ENCODE measurements at places on chromosomes 12 and 14.

DNA sequence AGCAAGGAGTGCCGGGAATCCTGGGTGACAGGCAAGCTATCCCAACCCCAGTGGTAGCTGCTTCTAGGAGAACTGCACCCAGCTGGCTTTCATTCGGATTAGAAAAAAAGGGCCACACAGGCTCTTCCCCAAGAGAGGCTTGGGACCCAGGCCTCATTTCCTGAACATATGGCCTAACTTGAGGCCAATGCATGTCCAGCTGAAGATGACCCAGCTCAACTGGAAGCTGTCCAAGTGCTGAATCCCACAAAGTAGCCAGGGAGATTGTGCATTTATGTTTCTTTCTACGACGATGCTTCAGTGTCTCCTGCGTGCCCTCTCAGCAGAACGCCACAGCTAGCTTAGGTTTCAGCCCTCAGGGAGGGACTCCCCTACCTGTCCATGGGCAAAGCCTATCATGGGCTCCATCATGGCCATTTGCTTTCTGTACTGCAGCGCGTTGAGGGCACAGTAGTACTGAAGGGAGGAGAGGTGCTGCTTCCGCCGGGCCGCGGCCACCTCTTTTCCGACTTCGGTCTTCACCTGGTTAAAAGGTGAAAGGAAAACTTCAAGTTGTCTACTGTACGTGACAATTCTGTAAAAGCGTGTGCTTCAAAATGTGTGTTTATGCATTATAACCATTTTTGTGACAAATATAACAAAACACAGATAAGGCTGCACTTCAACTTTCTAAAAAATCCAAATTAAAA lies 29.1 kb downstream of the APPL2 start:
- DNase-seq: no peak

- no peak for DNase-seq
Measured at GRCh38 chr12:91017511-91018263, 12.9 kb upstream of the EPYC start.

- DNase-seq: no peak
Measured at GRCh38 chr12:50924131-50924438, 28.3 kb upstream of the HIGD1C start.

DNA sequence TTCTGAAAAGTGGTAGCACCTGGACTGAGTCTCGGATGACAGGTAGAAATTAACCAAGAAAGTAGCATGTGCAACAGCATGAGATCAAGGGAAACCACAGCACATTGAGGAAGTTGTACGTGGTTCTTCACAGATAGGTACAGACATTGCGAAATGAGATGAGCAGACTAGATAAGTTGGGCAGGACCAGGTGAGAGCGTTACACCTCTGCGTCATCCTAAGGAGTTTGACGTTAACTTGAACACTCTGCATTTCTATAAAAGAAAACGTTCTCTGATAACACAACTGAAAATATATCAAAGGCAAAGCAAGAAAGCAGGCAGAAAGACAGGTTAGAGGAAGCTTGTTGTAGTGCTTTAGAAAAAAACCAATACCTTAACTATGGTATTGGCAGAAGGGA lies 98.5 kb upstream of the RASSF8 start:
- no peak for DNase-seq

DNA sequence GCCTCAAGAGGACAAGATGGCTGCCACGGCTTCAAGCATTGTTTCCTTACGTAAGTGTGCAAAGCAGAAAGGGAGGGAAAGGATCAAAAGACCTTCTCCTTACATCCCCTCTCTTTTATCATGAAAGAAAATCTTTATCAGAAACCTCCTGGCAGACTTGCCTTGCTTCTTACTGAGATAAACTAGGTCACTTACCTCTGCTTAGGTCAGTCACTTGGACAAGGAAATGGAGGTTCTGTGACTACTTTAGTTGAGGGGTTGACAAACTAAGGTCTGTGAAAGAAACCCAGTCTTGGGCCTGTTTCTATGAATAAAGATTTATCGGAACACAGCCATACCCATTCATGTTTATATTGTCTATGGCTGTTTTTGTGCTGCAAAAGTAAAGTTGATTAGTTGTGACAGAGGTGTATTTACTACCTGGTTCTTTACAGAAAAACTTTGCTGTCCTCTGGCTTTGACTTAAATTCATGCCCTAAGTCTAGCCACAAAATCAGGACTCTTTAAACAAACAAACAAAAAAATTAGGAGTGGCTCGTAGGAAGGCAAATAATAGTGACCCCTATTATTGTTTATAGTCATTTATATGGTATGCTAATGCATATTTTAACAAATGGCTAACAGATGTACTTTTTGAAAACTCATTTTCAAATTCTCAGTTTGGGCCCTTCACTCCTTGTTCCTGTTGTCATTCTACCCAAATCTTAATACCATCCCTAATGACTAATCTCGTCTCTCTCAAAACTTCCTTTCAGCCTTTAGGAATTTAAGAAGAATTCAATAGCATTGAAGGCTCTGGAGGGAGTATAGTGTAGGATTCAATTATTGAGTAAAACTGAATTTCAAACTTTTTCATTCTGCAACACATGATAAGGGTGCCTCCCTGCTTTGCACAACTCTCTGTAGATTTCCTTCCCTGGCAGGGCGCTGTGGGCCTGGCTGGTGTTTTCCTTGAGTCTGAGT lies 42.0 kb upstream of the ATP2B1 start:
- DNase-seq: no peak

GRCh38 chr14:77570706-77571268 lies 45.6 kb downstream of the SPTLC2 start:
- no peak for DNase-seq

DNA sequence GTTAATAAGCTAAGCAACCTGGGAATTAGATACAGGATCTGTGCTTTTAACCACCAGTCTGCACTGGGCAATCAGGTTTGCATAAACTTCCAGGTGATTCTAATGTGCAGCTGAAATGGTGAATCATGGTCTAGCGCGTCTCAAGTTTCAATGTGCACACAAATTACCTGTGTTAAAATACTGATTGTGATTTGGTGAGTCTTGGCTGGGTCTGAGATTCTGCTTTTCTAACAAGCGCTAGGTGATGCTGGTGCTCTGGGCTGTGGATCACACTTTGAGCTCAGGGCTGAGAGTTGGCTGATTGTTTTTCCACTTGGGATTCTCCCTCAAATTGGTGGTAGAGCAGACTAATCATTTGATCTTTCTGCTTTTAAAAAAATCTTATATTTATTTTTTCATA lies 124.8 kb downstream of the C12orf75 start:
- no peak for DNase-seq

- peak; percentile 55 for DNase-seq
Measured at GRCh38 chr12:108856428-108857157, 790 bp downstream of the SSH1 start.

- DNase-seq: no peak
Measured at GRCh38 chr14:92651758-92652406, 96.5 kb downstream of the LGMN start.

DNA sequence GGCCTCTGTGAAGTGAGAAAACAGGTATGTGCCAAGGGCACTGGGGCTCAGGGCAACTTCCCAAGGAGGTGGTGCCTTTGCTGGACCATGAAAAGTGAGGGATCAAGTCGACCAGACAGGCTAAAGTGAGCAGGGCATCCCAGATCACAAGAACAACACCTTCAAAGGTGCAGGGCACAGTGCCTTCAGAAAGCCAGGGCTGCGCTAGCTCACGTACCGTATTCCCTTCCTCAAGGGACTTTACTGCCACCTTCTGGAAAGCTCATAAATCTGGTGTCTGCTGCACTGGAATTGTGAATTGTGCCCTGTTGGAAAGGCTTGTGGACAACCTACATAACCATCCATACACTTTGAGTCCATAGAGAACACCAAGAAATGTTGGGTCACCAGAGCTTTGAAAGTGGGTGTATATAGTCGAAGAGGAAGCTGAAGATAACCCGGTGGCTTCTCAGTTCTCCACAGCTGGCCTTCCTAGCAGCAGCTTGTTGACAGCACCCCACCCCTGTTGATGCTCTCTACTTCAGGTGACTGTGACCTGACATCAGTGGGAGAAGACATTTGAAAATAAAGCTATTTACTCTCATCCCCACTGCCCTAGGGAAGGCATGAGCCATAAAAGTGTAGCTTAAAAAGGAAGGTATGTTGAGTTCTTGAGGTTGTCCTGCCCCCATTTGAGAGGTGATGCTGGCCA lies 24.5 kb downstream of the FIGNL2 start:
- no peak for DNase-seq

DNA sequence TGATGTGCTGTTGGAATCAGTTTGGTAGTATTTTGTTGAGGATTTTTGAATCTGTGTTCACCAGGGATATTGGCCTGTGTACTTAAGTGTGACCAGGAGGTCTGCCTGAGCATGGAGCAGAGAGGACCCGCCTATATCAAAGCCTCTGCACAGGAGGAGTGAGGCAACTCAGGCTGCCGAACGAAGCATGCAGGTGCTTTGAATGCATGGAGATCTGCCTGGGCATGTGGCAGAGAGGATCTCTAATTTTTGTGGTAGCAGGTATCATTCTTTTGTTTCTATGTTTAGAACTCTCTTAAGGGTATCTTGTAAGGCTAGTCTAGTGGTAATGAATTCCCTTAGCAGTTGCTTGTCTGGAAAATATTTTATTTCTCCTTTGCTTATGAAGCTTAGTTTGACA lies 26.9 kb downstream of the RAB3IP start:
- DNase-seq: no peak

- DNase-seq: no peak
Measured at GRCh38 chr12:41221491-41221890, 33.4 kb downstream of the PDZRN4 start.

DNA sequence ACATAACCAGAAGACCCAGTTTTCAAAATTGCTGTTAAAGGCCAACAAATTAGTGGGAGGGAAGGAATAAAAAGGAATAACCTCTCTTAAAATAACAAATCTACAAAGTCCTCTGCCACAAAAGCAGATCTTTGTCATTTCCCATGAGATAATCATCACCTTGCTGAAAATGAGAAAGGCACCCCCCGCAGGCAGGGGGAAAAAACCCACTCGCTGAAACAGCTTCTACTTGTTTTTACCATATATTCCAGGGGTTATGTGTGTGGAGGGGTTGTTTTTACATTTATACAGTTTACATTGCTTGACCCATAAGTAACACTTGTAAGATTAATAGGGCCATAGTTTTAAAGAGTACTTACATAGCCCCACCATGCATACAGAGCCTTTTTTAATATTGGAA lies 131.0 kb downstream of the PRICKLE1 start:
- DNase-seq: no peak

- DNase-seq: no peak
Measured at GRCh38 chr14:104183796-104184195, 45.4 kb downstream of the KIF26A start.

GRCh38 chr12:63905544-63905943 lies 61.0 kb downstream of the SRGAP1 start:
- no peak for DNase-seq

DNA sequence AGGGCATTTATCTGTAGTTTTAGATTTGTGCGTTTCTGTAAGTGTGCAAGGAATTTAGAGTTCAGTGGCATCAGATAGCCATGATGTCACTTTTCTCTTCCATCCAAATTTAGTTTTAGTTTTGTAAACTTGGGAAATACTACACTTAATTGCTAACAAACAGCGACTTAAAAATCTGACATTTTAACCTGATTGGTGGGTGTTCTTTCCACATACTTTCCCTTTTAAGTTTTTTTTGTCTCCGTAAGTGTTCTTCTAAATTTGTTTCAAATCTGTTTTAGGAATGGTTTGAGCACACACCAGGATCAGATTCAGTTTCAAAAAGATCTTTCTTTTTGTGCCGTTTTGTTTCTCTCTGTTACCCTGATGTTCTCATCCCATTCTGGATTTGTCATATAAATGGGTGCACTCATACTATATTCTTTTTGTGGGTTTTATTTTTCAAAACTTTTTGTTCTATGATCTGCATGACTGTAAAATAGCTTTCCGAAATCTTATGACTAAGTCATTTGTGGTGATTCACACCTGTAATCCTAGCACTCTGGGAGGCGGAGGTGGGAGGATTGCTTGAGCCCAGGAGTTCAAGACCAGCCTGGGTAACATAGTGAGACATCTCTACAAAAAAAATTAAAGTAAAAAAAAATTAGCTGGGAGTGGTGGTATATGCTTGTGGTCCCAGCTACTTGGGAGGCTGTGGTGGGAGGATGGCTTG lies 58.9 kb downstream of the FBXO34 start:
- peak; percentile 25 for DNase-seq

DNA sequence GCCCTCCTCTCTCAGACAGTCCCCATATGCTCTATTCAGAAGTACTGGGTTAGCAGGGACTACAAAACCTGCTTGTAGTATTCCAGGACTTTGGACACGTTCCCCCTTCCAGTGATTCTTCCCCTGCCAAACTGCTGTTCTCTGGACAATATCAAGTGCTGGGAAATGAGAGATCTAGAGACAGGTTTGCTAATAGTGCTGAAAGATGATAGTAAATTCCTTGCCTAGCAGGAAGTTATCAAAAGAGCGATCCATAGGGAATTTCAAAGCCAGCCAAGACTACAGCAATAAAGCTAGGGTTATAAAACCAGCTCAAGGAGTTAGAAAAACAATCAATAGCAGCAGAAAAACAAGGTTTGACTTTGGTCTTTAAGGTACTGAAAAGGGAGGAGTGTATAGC lies 15.2 kb downstream of the SLC7A8 start:
- DNase-seq: no peak

DNA sequence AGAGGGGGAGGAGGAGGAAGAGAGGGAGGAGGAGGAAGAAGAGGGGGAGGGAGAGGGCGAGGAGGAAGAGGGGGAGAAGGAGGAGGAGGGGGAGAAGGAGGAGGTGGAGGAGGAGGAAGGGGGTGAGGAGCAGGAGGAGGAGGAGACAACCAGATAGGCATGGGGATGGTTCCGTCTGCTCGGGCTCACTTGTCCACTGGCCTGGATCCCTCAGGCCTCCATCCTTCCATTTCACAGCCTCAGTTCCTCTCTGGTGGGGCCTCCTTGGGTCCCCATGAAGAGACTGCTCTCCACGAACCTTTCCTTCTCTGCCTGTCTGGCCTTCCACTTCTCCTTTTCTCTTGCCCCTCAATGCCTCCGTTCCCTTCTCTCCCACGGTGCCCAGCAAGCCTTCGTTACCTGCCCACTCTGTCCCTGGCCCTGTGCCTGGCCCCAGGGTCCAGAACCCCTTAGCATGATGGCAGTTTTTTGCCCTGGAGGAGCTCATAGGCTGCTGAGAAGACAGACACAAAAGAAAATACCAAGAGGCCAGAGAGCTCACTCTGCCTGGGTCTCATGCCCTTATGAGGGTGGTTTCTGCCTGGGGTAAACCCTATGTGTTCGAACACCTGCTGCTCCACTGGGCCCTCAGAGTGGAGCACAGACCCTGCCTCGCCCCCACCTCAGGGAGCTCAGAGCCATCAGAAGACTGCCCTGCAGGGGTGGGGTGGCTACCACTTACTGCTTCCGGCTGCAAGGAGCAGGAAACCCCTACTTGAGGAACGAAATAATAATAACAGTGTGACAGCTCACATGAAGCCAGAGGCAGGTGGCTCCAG lies 11.7 kb upstream of the CACNA2D4 start:
- no peak for DNase-seq

DNA sequence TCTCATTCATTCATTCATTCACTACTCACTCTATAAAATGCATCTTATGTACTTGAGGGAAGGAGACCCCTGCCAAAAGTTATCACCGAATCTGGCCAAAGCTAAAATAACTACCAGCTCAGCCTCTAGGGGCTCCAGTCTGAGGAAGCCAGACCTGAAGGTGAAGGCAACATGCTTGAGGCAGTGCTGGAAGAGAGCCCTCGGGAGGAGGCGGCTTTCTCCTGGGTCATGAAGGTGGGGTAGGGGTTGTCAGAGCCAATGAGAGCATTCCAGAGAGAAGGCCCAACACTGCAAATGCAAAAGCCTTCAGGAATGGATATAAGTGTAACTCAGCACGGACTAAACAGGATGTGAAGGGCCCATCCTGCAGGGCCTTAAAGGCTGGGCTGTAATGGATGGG lies 62.4 kb downstream of the GSC start:
- DNase-seq: no peak

- no peak for DNase-seq
Measured at GRCh38 chr12:95574799-95575452, 23.6 kb upstream of the USP44 start.

GRCh38 chr14:100035700-100036099 lies 29.5 kb upstream of the EVL start:
- DNase-seq: no peak
